COR-L47 (cell line): ENCODE measurements at places on chromosomes 4 and X.

DNA sequence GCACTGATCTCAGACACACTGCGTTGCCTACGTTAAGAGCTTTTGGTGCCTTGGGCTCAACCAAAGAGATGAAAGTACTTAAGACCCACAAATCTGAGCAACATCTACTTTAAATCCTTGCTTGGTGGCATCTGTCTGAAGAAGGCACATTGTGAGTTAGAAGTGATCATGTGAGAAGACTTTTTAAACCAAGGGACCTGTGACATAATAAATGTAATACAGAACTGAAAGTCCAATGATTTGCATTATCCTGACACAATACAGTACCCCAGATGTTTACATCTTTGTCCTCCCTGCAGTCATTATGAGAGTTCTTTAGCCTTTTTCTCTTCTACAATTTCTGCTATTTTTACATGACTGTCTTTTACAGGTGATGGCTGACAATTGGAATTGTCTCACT is 96.7 kb upstream of the FTHL17 start:
- no peak for DNase-seq

- DNase-seq: no peak
Observed at GRCh38 chr4:178137732-178138471, 695.7 kb upstream of the AGA start.

GRCh38 chrX:69616457-69617203 is 717 bp downstream of the EDA start:
- no peak for DNase-seq

DNA sequence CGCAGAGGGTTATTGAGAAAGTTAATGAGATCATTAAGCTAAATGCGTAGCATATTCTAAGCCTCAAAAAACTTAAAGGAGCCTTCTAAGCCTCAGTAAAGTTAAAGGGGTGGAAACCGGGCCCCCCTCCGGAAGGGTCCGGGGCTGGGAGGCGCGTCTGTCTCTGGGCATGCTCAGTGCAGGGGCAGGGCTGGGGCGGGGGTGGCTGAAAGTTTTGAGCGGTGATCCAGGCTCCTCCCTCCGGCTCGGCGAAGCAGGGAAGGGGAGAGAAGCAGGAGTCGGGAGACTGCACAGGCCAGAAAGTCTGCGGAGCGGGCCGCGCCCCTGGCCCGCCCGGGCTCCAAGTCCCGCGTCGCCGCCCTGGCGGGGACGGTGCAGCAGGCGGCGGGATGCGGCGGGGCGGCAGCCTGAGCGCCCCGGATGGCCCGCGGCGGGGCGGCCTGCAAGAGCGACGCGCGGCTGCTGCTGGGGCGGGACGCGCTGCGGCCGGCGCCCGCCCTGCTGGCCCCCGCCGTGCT is at the start of gene EVC:
EVC (plus strand) TSS at position 241 of the 518 bp plus-strand sequence; CDS start at position 421, 180 bp downstream.
- no peak for DNase-seq

GRCh38 chr4:174244441-174244840 is 39.0 kb downstream of the FBXO8 start:
- no peak for DNase-seq

DNA sequence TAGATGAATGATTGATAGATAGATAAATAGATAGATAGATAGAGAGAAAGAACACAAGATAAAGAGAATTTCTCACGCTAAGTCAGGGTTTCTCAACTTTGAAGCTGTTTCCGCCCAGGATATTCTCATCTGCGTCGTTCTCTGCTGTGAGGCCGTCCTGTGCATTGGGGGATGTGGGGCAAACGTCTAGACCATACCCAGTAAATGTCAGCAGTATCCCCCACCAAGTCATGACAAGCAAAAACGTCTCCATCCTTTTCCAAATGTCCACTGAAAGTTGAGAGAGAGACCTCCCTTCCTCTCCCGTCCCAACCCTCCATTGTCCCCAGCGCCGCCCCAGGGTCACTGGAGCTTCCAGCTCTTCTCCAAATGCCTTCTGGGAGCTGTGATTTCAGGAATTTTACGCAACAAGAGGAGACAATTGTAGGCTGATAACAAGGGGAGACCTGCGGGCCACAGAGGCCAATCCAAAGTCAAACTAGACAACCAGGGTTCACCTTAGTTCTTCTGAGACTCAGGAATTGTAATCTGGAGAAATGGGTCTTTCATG is 8.9 kb upstream of the CRLF2 start:
- no peak for DNase-seq

GRCh38 chr4:71663780-71664179 is 120.1 kb downstream of the GC start:
- no peak for DNase-seq

DNA sequence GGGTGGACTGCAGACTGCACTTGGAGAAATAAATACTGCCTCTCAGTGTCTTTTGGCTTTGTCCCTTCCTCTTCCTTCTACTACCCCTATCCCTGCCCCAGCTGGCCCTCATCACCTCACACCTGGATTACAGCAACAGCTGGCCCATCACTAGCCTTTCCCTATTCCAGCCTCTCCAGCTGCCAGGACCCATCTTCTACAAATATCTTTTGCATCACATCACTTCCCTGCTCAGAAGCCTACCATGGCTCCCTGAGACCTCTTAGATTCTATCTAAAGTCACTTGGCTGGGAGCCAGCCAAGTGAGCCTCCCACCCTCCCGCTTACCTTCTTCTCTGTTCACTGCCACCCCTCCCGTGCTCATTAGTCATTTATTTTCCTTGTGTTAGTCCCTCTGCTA is 66.8 kb downstream of the TSC22D3 start:
- DNase-seq: no peak

DNA sequence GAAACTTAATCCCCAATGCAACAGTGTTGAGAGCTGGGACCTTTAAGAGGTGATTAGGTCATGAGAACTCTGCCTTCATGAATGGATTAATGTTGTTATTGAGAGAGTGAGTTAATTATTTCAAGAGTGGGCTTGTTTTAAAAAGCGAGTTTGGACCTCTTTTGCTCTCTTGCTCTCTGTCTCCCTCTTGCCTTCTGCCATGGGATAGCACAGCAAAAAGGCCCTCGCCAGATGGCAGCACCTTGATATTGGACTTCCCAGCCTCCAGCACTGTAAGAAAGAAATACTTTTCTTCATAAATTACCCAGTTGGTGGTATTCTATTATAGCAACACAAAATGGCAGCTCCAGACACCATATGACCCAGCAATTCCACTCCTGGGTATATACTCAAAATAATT is 7.0 kb upstream of the ATP6AP2 start:
- DNase-seq: no peak

- DNase-seq: no peak
Observed at GRCh38 chr4:56078866-56079265, 130.1 kb downstream of the CEP135 start.

- no peak for DNase-seq
Observed at GRCh38 chr4:185849664-185850550, 37.9 kb upstream of the SORBS2 start.

DNA sequence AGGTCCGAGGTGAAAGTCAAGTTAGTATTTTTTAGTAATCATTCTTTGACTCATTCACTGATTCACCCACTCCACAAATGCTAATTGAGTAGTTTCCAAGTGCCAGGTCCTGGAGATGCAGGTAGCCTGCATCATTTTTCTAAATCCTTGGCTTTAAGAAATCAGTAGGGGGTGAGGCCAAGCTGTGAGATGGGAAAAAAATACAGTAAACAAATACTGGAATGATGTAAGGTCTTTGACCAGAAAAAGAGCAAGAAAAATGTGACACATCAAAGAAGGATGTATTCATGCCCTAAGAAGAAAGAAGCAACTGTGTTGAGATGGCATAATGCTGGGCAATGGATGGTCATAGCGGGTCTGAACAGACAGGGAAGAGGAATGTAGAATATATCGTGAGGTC is 1386.6 kb downstream of the PCDH7 start:
- DNase-seq: no peak

GRCh38 chrX:13700380-13700779 is 11.5 kb downstream of the RAB9A start:
- DNase-seq: no peak

DNA sequence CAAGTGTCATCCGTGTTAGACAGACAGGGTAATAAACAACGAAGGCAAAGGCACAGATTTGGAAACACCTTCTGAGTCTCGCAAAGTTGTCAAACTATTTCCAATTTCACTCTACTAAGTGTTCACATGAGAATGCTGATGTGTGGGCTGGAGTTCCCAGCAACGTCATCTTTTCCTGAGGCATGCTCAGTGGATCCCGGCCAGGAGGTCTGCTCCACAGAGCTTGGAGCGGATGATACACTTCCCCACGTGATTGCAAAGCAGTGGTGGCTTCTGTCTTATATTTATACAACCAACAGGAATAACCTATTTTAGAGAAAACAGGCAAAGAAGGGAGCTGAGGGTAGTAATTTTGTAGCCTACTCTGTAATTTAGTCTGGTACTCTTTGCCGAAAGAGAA is 40.1 kb upstream of the PDK3 start:
- DNase-seq: no peak

DNA sequence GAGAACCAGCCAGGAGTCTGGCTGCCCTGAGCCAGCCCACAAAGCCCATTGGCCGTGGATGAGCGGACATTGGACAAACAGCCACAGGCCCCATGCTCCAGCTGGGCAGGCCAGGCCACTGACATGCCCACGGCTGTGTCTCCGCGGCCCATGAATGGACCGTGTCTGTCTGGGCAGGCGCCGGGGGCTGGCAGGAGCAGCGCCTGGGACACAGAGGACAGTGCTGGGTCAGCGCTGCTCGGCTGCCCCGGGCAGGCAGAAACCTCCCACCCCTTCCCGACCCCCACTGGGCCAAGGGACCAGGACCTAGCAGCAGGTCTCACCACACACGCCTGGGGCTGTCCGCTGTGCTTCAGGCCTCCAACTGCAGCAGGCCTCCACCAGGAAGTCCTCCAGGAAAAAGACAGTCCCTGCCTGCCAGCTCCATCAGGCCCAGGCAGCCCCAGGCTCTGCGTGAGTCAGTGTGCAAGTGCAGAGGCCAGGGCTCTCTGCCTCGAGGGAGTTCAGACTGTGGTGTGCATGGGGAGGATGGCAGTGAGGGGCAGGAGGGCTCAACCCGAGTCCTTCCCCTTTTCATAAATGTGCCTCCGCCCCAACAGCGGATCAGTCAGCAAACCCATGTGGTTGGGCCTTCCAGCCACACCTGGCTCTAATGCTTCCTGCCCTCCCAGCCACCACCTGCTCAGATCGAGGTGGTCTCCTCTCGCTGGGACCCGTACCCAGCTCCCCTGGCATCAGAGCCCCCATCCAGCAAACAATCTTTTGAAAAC is 17.2 kb upstream of the FGFR3 start:
- no peak for DNase-seq

- DNase-seq: no peak
Observed at GRCh38 chrX:28549838-28550237, 37.4 kb upstream of the IL1RAPL1 start.

DNA sequence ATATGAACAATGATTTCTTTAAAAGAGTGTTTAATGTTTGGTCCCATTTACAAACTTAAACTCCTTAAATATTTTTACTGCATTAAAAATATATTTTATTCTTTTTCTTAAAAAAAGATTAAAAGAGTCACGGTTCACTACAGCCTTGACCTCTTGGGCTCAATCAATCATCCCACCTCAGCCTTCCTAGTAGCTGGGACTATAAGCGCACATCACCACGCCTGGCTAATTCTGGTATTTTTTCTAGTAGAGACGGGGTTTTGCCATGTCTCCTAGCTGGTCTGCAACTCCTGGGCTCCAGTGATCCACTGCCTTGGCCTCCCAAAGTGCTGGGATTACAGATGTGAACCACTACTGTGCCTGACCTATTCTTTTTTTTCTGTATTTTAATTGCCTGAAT is 104.7 kb upstream of the TLR2 start:
- DNase-seq: no peak

DNA sequence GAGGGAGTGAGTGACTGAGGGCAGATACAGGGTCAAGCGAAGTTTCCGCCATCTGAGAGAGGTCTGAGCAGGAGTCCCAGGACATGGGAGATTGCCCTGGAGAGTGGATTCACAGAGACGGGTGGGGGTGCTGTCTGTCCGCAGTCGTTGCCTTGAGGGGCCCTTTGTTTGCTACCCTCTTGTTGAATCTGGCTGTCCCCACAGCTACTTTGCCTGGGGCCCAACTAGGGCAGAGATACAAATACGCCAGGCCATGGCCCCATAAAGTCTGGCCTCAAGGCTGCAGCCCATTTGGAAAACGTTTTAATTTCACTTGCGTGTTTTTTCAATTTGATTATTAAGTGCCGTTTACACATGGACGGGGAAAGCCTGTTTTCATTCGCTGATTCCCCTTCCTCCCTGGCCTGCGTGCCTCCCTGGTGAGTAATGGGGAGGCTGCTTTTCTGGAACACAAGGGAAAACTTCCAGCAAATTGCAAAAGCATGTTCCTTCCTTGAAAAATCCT is 134.4 kb downstream of the SMIM20 start:
- no peak for DNase-seq

DNA sequence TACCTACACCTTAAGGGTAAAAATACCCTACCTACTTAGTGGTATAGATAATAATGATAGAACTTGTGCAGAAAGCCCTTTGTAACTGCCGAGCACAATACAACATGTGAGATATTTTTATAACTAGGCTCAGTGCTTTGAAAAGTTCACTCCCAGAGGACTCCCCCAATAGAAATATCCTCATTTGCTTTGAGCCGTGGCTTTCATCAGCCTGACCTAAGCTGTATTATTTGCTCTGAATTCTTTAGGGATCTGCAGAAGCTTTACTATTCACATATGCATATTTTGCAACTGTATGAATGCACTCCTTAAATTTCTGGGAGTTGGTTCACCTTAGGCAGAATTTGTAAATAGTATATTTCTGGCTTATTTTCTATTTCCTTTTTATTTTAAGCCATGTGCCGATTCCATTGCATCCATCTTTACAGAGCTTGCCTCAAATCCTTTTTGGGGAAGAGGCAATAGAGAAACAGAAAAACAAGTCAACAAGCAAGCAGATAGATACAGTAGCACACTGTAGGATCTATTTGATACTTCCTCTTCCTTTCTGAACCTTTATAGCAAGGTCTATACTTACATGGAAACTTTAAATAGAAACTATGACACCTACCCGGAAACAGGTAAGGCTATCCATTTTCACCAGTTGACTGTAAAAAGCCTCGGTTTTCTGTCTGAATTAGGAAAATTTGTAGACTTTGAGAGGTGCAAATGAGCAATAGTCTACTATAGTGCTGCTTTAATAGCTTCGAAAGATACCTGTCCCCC is 242.5 kb upstream of the VCX3A start:
- DNase-seq: no peak

DNA sequence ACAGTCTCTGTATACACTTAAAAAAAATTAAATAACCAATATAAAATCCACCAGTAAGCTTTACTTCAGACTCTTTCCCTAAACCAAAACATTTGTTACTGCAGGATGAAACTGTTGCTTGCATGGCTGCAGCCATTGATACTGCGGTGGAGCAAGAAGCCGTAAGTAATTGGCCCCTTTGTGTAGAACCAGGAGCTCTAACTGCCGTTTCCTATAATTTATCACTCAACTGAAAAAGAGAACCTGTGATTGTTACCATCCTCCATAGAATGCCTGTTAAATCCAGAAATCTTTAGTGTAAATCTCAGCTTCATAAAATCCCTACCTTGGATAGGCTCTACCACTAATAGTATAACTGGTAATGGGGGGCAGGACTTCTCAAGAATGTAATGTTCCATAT is 62.6 kb downstream of the KIF4A start:
- no peak for DNase-seq

DNA sequence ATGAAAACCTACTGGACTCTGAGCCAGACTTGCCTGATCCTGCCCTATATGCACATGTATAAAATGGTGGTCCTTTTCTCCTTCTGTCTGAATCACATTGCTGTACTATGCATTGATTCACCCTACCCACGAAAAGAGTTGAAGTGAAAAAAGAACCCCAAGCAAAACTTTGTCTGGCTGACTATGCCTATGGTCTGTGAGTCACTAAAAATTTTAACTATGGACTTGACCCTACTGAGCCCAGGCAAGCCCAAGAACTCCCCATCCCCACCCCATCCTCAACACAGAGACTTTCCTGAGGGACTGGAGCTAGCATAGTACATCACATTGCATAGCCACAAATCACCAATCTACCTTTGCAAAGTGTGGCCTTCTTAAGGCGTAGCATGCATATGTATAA is 116.6 kb upstream of the TENM3 start:
- no peak for DNase-seq
